ENCODE measurements at places on chromosomes 1 and 21.

DNA sequence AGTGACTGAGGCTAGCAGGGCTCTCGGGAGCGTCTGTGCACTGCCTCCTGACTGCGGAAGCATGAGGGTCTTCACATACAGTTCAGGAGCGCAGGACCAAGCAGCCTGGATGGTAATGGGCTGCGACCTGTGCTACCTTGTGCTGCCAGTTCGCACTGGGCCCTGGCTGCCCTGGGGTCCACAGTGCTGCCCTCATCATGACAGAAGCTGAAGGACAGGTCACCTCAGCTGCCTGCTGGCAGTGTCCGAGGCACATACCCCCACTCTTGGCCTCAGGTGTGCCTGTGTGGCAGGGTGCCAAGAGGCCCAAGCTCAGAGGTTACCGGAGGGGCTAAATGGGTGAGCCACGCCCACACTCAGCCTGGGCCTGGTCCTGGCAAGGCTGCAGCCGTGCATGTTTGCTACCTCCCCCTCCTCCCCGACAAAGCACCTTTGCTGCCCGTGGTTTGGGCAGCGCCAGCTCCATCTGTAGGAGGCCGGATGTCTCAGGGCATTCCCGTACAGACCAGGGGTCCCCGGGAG lies 4.4 kb downstream of the JMJD4 start:
- no peak for DNase-seq

DNA sequence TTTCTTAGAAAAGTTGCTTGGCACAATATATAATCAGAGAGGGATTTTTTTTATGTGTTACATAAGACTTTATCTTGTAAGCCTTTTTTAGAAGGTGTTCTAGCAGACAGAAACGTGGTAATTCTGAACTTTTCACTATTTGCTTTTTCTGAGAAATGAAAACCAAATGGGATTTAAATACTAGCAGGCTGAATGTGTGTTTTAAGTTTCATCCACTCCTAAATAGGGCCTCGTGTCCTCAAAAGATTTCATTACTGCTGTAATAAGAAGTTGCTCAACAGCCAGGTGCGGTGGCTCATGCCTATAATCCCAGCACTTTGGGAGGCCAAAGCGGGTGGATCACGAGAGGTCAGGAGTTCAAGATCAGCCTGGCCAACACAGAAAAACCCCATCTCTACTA lies 44.7 kb upstream of the FMO2 start:
- no peak for DNase-seq

DNA sequence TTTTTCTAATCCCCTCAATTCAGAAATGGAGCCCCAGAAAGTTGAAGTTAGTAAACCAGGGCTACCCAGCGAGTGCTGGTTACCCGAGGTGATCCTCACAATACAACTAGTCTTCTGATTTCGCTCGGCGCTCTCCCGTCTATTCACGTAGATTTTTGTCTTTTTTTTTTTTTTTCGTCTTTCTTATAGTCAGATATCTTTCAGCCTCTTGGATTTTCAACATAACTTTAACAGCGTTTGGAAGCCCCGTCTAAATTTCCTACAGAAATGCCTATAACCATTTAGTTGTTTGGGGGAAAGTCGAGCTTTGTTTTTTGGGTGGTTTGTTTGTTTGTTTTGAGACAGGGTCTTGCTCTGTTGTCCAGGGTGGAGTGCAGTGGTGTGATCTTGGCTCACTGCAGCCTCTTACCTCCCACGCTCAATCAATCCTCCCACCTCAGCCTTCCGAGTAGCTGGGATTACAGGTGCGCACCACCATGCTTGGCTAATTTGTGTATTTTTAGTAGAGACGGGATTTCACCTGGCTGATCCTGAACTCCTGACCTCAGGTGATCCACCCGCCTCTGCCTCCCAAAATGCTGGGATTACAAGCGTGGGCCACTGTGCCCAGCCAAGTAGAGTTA lies 818 bp upstream of the TMEM50B start:
- DNase-seq: no peak

- DNase-seq: no peak
Measured at GRCh38 chr1:185906186-185906585, 172.0 kb downstream of the HMCN1 start.

DNA sequence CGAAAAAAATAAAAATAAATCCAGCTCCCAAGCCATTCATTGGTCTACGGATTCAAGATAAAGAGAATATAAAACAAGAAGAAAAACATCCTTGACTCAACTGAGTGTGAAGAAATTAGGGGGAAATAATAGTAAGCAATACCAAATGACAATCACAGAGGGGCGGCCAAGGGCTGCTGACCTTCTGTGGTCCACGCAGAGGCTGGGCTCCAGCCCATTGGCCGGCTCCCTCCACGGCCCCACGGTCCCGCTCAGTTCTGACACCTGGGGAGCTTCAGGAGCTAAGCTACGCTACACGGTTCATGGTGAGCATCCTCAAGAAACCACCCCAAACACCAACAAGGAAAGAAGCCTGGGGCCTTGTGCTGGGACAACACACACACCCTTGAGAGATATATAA lies 400 bp upstream of the KRTAP10-12 start:
- DNase-seq: no peak

- no peak for DNase-seq
Measured at GRCh38 chr1:201206176-201206575, 15.6 kb downstream of the IGFN1 start.

GRCh38 chr1:109573785-109574184 lies 25.4 kb downstream of the GNAI3 start:
- no peak for DNase-seq

- DNase-seq: no peak
Measured at GRCh38 chr1:15002325-15002724, 151.2 kb upstream of the TMEM51 start.

- no peak for DNase-seq
Measured at GRCh38 chr1:64518692-64519481, 49.0 kb downstream of the CACHD1 start.

DNA sequence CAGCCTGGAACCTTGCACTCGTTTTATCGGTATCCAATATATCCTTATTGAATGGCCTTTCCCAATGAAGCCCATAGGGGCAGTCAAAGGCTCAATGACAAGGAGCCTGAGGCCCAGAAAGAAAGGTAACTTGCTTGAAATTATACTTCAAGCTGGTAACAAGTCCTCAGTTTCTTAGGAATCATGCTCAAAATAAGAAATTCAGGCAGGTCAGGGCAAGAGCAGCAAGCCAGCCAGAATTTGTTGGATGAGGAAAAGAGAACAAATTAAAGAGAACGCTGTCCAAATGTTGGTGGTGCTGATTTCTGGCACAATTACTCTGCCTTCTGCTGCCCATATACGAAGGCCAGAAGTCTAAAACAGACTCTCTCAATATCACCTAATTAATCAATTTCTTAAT lies 77.6 kb downstream of the DDX20 start:
- DNase-seq: no peak

DNA sequence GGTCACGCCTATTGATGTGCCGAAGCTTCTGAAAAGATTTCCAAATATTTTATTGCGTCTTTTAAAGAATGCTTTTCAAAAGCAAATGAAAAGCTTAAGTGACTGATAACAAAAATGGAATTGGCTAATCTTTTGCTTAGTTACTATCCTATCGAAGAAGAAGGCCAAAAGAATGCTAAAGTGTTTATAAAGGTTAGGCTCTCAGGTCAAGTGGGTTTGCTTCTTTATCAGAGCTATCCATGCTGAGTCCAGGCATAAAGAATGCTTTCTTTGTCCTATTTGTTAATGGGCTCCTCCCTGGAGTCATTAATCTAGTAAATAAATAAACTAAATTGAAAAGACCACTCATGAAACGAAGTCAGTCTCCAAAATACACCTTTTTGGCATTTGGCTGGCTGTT lies 133.4 kb upstream of the LYPLAL1 start:
- DNase-seq: no peak

GRCh38 chr1:96214982-96215381 lies 506.6 kb upstream of the PTBP2 start:
- no peak for DNase-seq

- no peak for DNase-seq
Measured at GRCh38 chr1:193681422-193681821, 495.0 kb upstream of the B3GALT2 start.

GRCh38 chr1:31111290-31111951 lies 45.9 kb upstream of the PUM1 start:
- no peak for DNase-seq

- no peak for DNase-seq
Measured at GRCh38 chr1:95118710-95119109, 1.6 kb downstream of the TLCD4 start.

DNA sequence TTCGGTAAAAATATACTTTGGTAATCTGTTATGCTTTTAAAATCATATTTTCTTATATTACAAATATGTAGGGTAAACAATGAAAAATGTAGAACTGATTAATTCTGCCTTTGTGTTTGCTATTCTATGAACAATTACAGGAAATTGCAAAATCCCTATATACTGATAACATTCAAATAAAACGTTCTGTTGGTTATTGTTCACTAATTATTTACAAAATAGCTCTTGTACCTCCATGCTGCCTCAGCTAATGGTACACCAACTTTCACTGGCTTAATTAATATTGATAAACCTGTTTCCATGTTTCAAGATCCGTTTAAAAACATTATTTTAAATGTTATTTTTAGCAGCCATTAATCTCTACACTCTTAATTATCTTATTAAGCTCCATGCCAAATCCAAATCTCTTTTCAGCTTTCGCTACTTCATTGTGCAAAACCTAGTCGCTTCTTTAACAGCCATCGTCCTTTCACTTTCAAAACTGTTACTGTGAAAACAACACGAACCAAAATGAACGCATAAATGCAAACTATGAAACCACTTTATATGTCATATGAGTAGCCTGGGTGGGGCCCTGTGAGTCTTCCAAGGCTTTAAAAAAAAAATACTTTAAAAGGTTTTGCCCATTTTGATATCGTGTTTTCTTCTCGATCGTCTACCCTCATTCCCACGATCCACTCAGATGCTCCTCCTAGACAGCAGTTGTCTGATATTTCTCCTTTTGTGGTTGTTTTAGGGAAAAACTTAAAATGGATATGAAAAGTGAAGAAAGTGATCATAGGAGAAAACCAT lies 807.1 kb downstream of the USP25 start:
- DNase-seq: no peak

Data from activated naive CD8-positive, alpha-beta T cell treated with anti-CD3 and anti-CD28 coated beads, Interleukin-2, amount 50 U/mL, for 24 hours (primary cell).